ENCODE measurements at places on chromosomes 5 and 9. TPM values are rescaled to one million over a fixed set of nuclear protein-coding genes. Genes with fewer than 3 reads are reported as not detected.

The GPX3 gene
- total RNA-seq: 5,163 TPM

The IGIP gene
- 25.6 TPM for total RNA-seq

The TRIM14 gene
- 15.7 TPM for total RNA-seq

The TTC39B gene
- 11.2 TPM for total RNA-seq

The PCDHA9 gene
- total RNA-seq: 0.34 TPM

The CFAP157 gene
- total RNA-seq: not detected

The INSL4 gene
- total RNA-seq: not detected

The RNF224 gene
- not detected for total RNA-seq

The CNTLN gene
- total RNA-seq: 17.4 TPM

The GABRG2 gene
- not detected for total RNA-seq

The SLC6A18 gene
- total RNA-seq: not detected

The TTC23L gene
- total RNA-seq: not detected

The C5orf52 gene
- not detected for total RNA-seq

The TNC gene
- total RNA-seq: 2.4 TPM

The INSL6 gene
- total RNA-seq: not detected

The ZCCHC9 gene
- 26.2 TPM for total RNA-seq

The PIP5K1B gene
- 0.88 TPM for total RNA-seq

The WDR31 gene
- total RNA-seq: 2.4 TPM

The PCDHB14 gene
- 2.0 TPM for total RNA-seq

The RAI14 gene
- 12.6 TPM for total RNA-seq
